Epithelial cell of proximal tubule (primary cell): ENCODE measurements at places on chromosomes 11 and 22. TPM values are rescaled to one million over a fixed set of nuclear protein-coding genes. Genes with fewer than 3 reads are reported as not detected.

FZD4 gene
- 3.2 and 4.7 TPM in 2 replicates for total RNA-seq

CRYBB3 gene
- 0.43 TPM in 1 of 2 replicates, not detected in the other for total RNA-seq

SLC22A8 gene
- not detected in 2 replicates for total RNA-seq

CHEK1 gene
- 43.2 and 48.9 TPM in 2 replicates for total RNA-seq

SLC16A8 gene
- total RNA-seq = 0.06 and 0.65 TPM in 2 replicates

ZFP91 gene
- 25.8 and 31.8 TPM in 2 replicates for total RNA-seq

ST14 gene
- 43.9 and 75.5 TPM in 2 replicates for total RNA-seq

RHOD gene
- 51.4 and 86.8 TPM in 2 replicates for total RNA-seq
